ENCODE measurements at places on chromosomes 2 and 18. TPM values are rescaled to one million over a fixed set of nuclear protein-coding genes. Genes with fewer than 3 reads are reported as not detected.

The TDRD15 gene
- under 0.01 TPM for total RNA-seq

The STPG4 gene
- not detected for total RNA-seq

The SH3RF3 gene
- total RNA-seq = 6.5 TPM

The CD207 gene
- total RNA-seq = not detected

The NXPH2 gene
- total RNA-seq = 19.4 TPM
